ENCODE measurements at places on chromosomes 13 and 19. TPM values are rescaled to one million over a fixed set of nuclear protein-coding genes. Genes with fewer than 3 reads are reported as not detected.

Gene STK11
- total RNA-seq, result 35.4 TPM

Gene KLK15
- not detected for total RNA-seq

Gene GARIN5A
- 2.4 TPM for total RNA-seq

Gene MISP
- total RNA-seq, result 79.4 TPM

Gene KIR2DL1
- total RNA-seq, result not detected

Gene ZNF560
- not detected for total RNA-seq

Gene CGB8
- total RNA-seq, result 2.5 TPM

Gene RXFP2
- not detected for total RNA-seq

Gene PDE4A
- total RNA-seq, result 4.2 TPM

Gene TTYH1
- 0.16 TPM for total RNA-seq

All from A549 treated with Hydrocortisone at 1 μM for 4 hours (cell line).